ENCODE measurements at places on chromosomes 3 and 15. TPM values are rescaled to one million over a fixed set of nuclear protein-coding genes. Genes with fewer than 3 reads are reported as not detected.

- H3K27ac ChIP-seq, result peak within 1 kb of the TSS; percentile 89
- H3K27me3 ChIP-seq, result no peaks in the 10 kb centered on the region
- peak within 1 kb of the TSS; percentile 90 for H3K4me3 ChIP-seq
- peak; percentile 99 for DNase-seq
These were observed at the start of gene CAPN7 for GRCh38 chr3:15205934-15206661. Gene CAPN7 (plus strand): TSS chr3:15206246. CDS start chr3:15206496, 250 bp downstream.

Gene SLC2A2
- not detected for total RNA-seq

- no peak overlapping the region for H3K27ac ChIP-seq
- H3K4me3 ChIP-seq, result no peak overlapping the region
- H3K27me3 ChIP-seq, result peaks cover 3% of the 10 kb centered on the region
- no peak for DNase-seq
- no peaks in the 10 kb centered on the region for H3K4me1 ChIP-seq
- no peaks in the 10 kb centered on the region for H3K36me3 ChIP-seq
These were observed 41.1 kb upstream of the UBE2E2 start for GRCh38 chr3:23161896-23162570.

GRCh38 chr3:60645801-60646200 lies 605.5 kb downstream of the FHIT start:
- H3K4me3 ChIP-seq, result no peak overlapping the region
- H3K4me1 ChIP-seq, result no peaks in the 10 kb centered on the region
- no peaks in the 10 kb centered on the region for H3K27me3 ChIP-seq
- no peak for DNase-seq

DNA sequence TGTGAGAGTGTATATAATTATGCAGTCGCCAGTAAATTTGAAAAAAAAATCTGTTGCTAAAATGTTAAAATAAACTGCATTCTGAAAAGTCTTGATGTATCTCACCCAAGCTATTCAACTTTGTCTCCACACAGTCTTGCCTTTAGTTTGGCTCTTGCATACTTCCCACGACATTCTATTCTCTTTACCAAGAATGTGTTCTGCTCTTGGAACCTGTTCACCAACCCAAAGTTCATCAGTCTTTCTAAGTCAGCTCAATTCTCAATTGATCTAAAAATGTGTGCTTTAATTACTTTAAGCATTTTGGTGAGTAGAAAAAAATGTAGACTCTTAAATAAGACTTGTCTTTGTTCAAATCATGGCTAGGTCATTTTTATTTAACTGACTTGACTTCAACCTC lies 657.7 kb upstream of the TBL1XR1 start:
- no peaks in the 10 kb centered on the region for H3K4me1 ChIP-seq
- H3K4me3 ChIP-seq, result no peak overlapping the region
- H3K27me3 ChIP-seq, result no peaks in the 10 kb centered on the region
- DNase-seq, result no peak

Gene PAQR5
- not detected for total RNA-seq

DNA sequence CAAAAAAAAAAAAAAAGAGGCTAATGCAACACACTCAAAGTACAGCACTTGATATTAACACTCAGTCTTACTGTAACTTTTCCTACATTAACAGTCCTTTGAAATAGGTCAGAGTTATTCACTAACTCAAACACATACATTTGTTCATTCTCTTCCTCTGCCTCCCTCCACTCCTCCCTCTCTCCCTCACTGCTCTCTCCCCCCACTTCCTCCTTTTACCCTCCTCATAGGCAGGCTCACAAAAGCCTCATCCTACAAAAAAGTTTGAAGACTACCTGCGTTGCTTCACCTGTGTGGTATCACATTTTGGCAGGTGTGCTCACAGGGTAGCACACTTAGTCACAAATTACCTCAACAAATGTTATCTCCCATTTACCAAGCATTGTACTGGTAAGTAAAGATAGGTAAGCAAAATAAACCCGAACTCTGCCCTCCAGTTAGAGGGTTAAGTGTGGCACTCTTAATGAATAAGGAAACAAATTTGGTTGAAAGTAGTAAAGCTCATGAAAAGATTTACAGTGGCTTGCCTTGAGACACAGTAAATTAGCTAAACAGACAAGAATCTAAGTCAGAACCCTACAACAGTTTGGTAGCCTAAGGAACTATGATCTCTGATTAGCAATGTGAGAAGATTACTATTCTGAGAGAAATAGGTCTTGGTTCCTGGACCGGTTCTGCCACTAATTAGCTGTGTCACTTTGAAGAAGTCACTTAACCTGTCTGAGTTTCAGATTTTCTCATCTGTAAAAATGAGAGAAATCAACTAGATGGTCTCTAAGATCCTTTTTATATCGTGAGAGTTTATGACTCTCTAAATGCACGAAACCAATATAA lies 151.0 kb upstream of the MLF1 start:
- DNase-seq, result no peak
- H3K36me3 ChIP-seq, result no peaks in the 10 kb centered on the region
- H3K4me3 ChIP-seq, result no peak overlapping the region
- H3K27ac ChIP-seq, result no peak overlapping the region
- no peaks in the 10 kb centered on the region for H3K27me3 ChIP-seq
- no peaks in the 10 kb centered on the region for H3K4me1 ChIP-seq

DNA sequence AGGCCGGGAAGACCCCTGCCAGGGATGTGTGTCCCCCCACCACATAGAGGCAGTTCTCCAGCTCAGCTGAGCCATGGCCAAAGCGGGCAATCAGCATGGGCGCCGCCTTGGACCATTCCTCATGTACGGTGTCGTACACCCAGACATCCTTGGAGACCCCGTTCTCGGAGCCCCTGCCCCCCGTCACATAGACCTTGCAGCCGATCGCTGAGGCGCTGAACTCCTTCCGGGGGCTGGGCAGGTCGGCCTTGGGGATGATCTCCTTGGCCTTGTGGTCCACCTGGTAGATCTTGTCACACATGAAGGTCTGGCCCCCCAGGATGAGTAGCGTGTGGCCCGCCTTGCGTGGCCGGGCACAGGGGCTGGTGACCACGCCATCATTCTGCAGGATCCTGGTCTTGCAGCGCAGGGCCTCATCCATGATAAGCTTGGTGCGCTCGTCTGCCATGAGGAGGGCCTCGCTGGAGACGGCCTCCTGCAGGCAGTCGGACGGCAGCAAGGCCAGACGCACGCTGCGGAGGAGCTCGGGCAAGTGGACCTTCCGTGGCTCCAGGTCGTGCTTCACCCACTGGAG lies 26.0 kb downstream of the KLHL25 start:
- H3K4me1 ChIP-seq, result no peaks in the 10 kb centered on the region
- no peaks in the 10 kb centered on the region for H3K27me3 ChIP-seq
- no peak for DNase-seq
- H3K27ac ChIP-seq, result no peak overlapping the region
- no peak overlapping the region for H3K4me3 ChIP-seq

Gene SH3BP5
- 12.7 TPM for total RNA-seq

DNA sequence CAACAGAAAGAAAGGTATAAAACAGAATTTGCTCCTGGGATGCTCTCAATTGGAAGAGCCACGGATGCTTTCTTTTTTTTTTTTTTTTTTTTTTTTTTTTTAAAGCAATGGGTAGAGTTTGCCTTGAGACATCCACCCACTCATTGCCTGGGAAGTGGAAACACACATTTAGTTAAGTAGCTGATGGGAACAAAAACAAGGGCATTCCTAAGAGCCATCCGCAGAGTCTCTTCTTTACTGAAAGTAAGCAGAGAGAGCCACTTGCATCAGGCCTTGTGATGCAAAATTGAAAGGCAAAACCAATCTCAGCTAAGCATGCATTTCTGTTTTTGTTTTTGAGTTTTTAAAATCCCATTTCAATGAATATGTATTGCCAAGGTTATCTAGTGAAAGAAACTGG lies 787.9 kb upstream of the LMCD1 start:
- H3K4me1 ChIP-seq, result no peaks in the 10 kb centered on the region
- H3K36me3 ChIP-seq, result no peaks in the 10 kb centered on the region
- no peaks in the 10 kb centered on the region for H3K27me3 ChIP-seq
- H3K27ac ChIP-seq, result no peak overlapping the region
- H3K4me3 ChIP-seq, result no peak overlapping the region
- no peak for DNase-seq
